ENCODE measurements at places on chromosomes 16 and 17.

DNA sequence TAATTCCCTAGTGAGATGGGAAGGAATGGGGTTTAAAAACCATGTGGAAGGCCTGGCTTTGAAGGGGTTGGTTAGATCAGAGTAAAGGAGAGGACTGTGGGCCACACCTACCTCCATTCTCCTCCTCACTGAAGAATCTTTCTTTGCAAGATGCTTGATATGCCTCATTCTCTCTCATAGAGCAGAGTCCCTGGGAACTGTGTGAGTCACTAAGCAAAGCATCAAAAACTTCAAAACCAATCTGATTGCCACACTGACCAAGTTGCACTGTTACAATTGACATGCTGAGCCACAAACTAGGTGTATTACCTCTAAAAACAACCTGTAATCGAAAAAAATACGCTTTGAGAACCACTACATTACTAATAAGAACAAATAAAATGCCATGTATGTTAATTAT is 2.0 kb downstream of the TUBD1 start:
- no peak for DNase-seq

DNA sequence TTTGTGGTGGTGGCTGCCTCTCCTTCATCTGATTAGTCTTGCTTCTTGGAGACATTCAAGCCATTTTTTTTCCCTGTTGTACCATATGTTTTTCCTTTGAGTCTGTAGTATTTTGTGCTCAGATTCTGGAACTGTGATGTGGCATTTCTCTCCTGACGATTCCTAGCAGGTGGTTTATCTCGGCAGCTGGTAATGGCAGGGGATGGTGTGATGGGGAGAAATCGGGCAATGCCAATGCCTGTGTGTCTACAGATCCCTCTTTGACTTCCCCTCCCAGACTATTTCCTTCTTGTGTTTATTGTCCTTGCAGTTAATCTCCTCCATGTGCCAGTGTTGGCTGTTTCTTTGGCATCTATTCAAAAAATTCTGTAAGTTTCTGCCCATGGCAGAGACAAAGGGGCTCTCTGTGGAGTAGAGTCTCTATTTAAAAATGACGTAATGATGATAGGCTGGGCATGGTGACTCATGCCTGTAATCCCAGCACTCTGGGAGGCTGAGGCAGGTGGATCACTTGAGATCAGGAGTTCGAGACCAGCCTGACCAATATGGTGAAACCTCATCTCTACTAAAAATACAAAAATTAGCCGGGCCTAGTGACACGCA is 90.2 kb upstream of the ERCC4 start:
- DNase-seq: no peak

- DNase-seq: no peak
Observed at GRCh38 chr17:49021095-49021767, 24.0 kb downstream of the IGF2BP1 start.

DNA sequence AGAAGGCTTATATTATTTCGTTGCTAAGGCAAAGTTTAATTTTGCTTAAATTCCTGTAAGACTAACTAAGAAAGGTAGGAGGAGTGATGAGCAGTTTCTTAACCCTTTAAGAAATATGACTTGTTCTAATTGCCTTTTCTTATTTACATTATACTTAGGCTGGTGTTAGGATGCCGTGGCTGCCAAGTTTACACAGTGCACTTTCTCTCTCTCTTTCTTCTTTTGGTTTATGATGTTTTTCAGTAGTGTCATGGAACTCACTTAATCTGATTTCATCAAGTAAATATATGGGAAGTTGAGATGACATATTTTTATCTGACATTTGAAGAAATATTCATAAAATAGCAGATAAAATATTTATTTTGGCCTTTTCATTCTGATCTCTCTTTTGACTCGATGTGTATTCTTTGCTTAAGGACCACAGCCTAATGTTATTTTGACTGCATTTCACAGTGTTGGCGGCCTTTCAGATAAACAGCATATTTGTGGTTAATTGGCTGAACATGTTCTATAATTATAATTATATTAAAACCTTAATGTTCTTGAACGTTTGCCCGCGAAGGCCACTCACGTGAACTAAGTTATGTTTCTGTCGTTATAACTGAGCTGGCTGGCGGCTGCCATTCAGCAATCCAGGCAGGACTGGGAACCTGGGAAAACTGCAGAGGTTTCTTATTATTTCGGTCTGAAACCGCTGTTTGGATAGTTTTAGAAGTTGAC is 191.6 kb downstream of the WWOX start:
- DNase-seq: no peak

GRCh38 chr16:70801611-70802010 is 653 bp upstream of the VAC14 start:
- DNase-seq: no peak

GRCh38 chr16:88570691-88571092 is 489 bp downstream of the ZC3H18 start:
- no peak for DNase-seq

DNA sequence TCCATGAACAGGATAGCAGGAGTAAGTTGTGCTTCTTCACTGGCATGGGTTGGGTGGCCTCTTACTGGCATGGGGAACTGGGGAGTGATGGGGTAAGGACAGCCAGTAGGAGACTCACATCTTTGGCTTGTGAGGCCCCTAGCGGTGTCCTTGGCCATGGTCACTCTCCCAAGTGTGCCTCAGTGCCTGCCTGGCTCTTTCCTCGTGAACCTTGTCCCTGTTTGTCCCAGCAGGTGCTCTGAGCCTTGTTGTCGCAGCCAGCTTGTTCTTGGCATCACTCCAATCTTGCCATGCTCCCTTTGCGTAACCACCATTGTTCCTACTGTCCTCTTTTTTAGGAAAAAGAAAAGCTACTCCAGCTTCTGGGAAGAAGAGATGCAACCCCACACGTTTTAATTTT is 53.6 kb upstream of the SDK2 start:
- no peak for DNase-seq

- DNase-seq: no peak
Observed at GRCh38 chr17:14875557-14876412, 389.3 kb downstream of the PMP22 start.

DNA sequence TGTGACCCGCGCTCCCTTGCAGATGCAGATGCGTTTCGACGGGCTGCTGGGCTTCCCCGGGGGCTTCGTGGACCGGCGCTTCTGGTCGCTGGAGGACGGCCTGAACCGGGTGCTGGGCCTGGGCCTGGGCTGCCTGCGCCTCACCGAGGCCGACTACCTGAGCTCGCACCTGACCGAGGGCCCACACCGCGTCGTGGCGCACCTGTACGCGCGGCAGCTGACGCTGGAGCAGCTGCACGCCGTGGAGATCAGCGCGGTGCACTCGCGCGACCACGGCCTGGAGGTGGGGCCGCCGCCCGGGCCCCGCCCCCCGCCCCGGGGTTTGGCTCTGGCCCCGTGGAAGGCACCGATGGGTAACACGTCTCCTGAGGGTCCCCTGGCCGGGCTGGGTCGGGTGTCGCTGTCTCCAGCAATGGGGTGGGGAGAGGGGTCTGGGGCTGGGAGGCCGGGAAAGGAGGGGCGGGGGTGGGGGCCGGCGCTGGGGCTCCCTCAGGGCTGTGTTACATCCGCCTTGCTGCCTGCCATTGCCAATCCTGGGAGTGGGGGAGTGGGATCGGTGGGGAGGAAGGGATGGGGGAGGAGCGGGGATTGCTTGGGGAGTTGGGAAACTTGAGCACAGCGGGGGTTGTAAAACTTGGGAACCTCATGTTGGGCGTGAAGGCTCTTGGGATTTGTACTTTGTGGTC is 737 bp downstream of the NUDT16L1 start:
- no peak for DNase-seq

GRCh38 chr17:73343739-73344454 is 32.1 kb upstream of the CDC42EP4 start:
- DNase-seq: no peak

DNA sequence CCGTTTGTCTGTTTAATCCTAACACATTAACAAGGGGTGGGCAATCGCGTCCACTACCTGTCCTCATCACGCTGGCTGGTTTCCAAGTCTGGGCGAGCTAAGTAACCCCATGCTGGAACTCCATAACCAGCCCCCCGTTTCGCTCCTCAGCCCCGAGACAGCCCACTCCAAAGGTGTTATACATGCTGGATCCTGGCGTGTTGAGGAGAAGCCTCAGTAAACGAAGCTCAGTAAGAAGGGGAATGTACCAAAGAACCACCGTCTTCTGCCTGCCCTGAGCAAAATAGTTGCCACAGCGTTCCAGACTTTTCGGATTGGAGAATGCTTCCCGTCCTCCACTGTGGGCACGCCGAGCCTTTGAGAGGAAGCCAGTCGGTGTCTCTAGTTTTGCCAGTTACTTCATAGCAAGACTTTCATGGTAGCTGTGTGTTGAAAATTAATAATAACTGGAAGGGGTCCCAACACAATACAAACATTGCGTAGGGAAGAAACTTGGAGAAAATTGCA is 16.1 kb upstream of the C17orf78 start:
- DNase-seq: no peak

DNA sequence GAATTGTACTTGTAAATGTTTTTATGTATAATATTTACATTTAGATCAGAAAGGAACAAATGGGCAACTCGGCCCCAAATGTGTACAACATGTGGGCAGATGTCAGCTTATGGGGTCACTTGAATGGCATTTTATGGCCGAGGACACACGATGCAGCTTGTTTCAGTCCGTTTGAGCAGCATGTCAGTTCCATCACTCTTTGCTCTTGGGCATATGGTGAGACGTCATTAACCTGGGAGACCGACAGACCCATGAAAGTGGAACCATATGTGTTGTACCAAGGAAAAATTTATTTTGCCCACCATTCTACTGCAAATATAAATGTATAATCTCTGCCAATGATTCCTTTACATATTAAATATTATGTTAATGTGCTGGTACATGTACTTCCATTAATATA is 561.9 kb upstream of the SOX9 start:
- no peak for DNase-seq

DNA sequence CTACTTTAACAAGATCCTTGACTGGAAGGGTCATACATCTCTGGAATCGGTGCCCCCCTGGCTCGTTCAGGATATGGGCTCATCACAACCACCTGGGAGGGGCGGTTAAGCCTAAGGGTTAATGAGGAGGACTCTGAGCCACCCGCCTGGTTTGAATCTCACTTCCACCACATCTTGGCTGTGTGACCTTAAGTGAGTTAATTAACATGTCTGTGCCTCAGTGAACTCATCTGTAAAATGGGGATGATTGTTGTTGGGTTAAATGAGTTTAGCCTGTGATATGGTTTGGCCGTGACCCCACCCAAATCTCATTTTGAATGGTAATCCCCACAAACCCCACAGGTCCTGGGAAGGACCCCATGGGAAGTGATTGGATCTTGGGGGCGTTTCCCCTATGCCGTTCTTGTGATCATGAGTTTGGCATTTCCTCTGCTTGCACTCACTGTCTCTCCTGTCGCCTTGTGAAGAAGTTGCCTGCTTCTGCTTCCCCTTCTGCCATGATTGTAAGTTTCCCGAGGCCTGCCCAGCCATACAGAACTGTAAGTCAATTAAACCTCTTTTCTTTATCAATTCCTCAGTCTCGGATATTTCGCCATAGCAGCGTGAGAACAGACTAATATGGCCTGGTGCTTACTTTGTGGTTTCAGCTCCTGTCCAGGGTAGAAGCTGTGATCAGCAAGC is 214.0 kb upstream of the CIBAR2 start:
- DNase-seq: no peak

- no peak for DNase-seq
Observed at GRCh38 chr16:69384974-69385373, 833 bp downstream of the TERF2 start.

DNA sequence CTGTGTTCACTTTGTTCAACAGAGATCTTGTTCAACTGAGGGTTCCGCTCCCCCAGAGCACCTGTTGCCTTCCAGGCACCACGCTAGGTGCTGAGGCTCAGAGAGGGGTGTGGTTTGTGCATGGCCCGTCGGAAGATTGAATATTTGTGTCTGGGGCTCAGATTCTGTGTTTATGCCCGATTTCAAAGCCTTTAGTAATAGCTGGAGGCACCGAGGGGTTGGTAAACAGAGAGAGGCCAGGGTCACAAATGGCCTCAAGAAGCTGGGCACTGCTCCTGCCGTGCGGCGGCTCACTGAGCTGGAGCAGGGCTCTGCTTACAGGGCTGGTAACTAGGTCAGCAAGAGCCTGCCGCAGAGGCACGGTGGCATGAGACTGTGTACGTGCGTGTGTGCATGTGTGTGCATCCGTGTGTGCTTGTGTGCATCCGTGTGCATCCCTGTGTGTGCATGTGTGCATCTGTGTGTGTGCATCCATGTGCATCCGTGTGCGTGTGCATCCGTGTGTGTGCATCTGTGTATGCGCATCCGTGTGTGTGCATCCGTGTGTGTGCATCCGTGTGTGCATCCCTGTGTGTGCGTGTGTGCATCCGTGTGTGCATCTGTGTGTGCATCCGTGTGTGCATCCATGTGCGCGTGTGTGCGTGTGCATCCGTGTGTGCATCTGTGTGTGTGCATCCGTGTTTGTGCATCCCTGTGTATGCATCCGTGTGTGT is 5.4 kb downstream of the ITGAE start:
- no peak for DNase-seq

GRCh38 chr17:45847747-45848146 is 3.1 kb downstream of the SPPL2C start:
- DNase-seq: no peak

GRCh38 chr17:7987112-7987893 is 15.1 kb upstream of the GUCY2D start:
- no peak for DNase-seq

GRCh38 chr16:13036600-13036999 is 135.2 kb downstream of the SHISA9 start:
- DNase-seq: peak; percentile 12

GRCh38 chr16:81904320-81904719 is 107.0 kb downstream of the SDR42E1 start:
- DNase-seq: no peak

DNA sequence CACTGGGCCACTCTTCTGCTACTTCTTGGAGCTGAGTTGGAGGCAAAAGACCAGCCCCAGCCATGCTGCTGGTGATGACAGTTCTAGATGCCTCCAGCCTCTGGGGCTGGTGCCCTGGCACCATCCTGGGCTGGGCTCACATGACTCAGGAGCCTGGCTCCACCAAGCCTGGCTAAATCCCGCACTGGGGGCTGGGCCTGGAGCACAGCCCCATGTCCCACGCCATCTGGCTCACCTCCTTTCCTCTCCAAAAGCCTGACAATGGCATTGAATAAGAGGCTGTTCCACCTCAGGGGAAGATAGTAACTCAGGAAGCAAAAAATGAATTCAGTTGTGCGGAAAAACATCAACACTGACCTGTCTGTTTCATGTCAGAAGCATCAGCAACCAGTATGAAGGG is 45.1 kb upstream of the MTSS2 start:
- no peak for DNase-seq

GRCh38 chr16:14097182-14097959 is 26.3 kb downstream of the MRTFB start:
- no peak for DNase-seq

Measured in GDM1 (cell line).